ENCODE measurements at places on chromosomes 7 and 10. TPM values are rescaled to one million over a fixed set of nuclear protein-coding genes. Genes with fewer than 3 reads are reported as not detected.

Gene SBDS
- 108 TPM for polyA plus RNA-seq

Gene IKZF1
- polyA plus RNA-seq, result 16.3 TPM

Gene OPN1SW
- polyA plus RNA-seq, result not detected

DNA sequence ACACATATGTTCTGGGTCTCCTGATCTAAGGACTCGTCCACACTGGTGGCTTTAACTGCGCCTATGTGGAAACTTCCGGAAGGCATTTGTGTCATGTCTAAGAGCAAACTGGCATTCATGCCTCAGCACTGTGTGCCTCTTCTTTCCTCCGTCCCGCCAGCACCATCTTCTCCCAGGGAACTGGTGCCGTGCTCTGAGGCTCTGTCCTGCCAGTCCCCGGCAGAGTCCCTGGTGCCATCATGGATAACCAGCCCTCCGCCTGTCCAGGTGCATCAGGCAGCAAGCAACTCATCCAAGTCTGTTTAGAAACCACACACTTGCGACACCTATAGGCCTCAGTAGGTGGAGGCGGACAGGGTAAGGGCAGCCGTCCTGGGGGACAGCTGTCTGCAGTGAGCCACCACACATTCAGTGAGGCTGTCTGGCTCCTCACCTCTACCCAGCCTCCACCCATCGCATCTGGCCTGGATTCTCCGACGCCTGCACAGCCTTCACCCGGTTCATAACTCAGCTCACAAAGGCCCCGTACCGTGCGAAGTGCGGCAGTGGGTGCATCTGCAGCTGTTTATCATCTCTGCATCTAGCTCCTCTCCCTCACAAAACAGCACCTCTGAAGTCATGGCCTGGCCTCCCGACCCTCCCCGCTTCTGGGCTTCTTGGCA is 162.7 kb downstream of the DIP2C start:
- DNase-seq, result no peak

DNA sequence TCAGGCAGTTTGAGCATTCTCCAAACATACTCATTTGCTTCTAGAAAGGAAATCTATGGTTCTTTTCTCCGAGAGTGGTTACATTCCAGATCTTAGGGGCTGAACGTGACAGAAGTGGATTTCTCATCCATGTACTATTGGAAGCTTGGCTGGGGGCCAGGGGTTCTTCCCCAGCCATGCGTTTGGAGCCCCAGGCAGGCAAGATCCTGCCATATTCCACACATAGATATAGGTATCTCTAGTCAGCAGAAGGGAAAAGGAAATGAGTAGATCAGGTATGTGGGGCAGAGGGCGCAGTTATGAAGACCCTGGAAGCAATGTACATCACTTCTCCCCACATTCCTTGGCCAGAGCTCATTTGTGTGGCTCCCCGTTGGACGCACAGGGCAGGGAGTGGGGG is 299.8 kb downstream of the CCDC3 start:
- peak; percentile 36 for DNase-seq

Measured in lung (tissue), 17 donors.